A673 (cell line): ENCODE measurements at places on chromosomes 11 and 22.

DNA sequence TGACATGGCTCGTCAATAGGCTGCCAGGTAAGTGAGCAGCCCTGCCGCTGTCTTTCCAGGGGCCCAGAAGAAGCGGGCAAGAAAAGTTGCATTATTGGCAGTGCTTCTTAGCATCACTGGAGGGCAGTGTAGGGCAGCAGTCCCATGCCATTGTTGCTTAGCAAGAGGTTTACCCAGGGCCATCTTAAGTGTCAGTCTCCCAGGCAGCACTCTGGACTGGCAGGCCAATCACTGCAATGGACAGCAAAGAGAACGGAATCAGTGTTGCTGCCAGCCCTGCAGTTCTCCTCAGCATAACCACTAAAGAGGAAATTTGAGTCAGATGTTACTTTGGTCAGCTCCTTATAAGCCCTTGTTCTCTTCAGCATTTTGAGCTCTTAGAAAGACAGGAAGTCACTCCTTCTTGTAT lies 13.4 kb upstream of the GRK2 start:
- H3K27ac ChIP-seq: no peak overlapping the region
- DNase-seq: peak; percentile 67
- H3K4me1 ChIP-seq: no peaks in the 10 kb centered on the region

- DNase-seq: no peak
- peaks cover 10% of the 10 kb centered on the region for H3K4me1 ChIP-seq
- no peaks in the 10 kb centered on the region for H3K27me3 ChIP-seq
- no peak overlapping the region for H3K27ac ChIP-seq
Observed at GRCh38 chr11:63908631-63909401, 8.1 kb downstream of the RCOR2 start.

GRCh38 chr11:31887180-31887579 lies 76.1 kb upstream of the PAX6 start:
- H3K4me1 ChIP-seq: peaks cover 2% of the 10 kb centered on the region
- no peak overlapping the region for H3K27ac ChIP-seq
- H3K4me3 ChIP-seq: no peak overlapping the region
- H3K36me3 ChIP-seq: no peaks in the 10 kb centered on the region
- peaks cover 61% of the 10 kb centered on the region for H3K27me3 ChIP-seq

DNA sequence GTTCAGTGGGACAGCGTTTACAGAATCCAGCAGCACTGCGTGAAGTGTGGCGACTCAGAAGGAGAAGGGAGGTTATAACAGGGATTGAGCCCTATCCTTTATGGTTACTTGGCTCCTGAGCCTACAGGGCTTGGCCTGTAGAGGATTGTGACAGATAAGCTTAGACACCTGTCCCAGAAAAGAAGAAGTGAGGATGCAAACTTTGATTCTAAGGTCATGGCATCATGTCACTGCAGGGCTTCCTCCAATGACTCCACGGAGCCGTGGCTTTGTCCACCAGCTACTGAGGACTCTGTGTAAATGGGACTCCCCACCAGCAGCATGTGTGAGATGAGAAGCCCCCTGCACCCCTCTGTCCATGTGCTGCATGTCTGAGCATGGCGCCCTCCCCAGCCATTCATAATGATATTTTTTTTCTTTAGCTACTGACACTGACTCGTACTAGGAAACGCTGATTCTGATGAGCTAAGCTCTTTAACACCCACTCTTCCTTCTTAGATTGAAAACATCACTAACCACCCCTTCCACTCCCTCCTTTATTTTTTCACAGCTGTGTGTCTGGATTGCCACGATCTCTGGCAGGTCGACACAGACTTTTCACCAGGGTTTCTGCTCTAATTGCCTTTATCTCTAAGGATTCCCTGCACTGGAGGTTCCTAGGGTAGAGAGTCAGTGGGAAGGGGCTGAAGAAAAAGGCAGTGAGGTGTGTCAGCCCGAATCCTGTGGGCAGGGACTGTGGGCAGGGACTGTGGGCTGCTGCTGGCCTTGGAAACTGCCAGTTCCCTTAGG lies 65.5 kb upstream of the TTC12 start:
- DNase-seq: no peak
- no peaks in the 10 kb centered on the region for H3K36me3 ChIP-seq
- no peaks in the 10 kb centered on the region for H3K27me3 ChIP-seq
- H3K4me1 ChIP-seq: peaks cover 6% of the 10 kb centered on the region
- no peak overlapping the region for H3K27ac ChIP-seq
- H3K4me3 ChIP-seq: no peak overlapping the region

DNA sequence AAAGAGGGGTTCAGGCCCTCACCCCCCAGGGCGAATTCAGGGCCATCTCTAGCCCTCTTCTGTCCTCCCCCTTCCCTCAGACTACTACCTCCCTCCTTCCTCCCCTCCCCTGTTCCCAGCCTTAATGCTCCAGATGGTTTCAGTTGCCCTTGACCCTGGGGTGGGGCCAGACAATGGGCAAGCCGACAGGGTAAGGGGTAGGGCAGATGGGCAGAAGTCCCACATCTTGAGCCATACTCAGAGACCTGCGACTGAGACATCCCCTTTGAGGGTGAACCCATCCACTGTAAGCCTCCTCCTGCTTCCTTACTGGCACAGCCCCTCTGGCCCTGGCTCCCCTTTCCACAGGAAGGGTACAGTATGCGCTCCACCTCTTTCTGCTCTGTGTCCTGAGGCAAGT lies 1.9 kb downstream of the RHBDD3 start:
- no peak for DNase-seq
- peak overlapping the region; percentile 81 for H3K4me3 ChIP-seq
- H3K36me3 ChIP-seq: peaks cover 44% of the 10 kb centered on the region
- H3K27me3 ChIP-seq: no peaks in the 10 kb centered on the region

DNA sequence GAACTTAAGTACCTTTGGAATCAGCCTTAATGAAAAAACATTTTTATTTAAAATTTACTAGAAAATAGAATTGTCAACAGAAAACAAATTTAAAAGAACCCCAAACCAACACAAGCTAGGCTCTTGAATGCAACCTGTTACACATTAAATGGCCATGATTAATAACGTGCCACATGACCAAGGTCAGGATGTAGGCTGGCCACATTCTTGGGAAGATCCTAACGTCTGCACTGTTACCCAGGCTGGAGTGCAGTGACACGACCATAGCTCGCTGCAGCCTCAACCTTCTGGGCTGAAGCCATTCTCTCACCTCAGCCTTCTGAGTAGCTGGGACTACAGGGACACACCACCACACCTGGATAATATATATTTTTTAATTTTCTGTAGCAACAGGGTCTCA lies 126.4 kb upstream of the APOA1 start:
- no peak overlapping the region for H3K4me3 ChIP-seq
- H3K27ac ChIP-seq: no peak overlapping the region
- DNase-seq: no peak
- no peaks in the 10 kb centered on the region for H3K27me3 ChIP-seq
- H3K4me1 ChIP-seq: peaks cover 24% of the 10 kb centered on the region

- H3K36me3 ChIP-seq: no peaks in the 10 kb centered on the region
- no peaks in the 10 kb centered on the region for H3K27me3 ChIP-seq
- H3K4me1 ChIP-seq: no peaks in the 10 kb centered on the region
- no peak for DNase-seq
Observed at GRCh38 chr11:93604008-93604660, 57.3 kb upstream of the CEP295 start.

GRCh38 chr11:126624506-126624905 lies 269.0 kb downstream of the ST3GAL4 start:
- no peaks in the 10 kb centered on the region for H3K27me3 ChIP-seq
- H3K27ac ChIP-seq: no peak overlapping the region
- no peak for DNase-seq
- H3K36me3 ChIP-seq: no peaks in the 10 kb centered on the region

DNA sequence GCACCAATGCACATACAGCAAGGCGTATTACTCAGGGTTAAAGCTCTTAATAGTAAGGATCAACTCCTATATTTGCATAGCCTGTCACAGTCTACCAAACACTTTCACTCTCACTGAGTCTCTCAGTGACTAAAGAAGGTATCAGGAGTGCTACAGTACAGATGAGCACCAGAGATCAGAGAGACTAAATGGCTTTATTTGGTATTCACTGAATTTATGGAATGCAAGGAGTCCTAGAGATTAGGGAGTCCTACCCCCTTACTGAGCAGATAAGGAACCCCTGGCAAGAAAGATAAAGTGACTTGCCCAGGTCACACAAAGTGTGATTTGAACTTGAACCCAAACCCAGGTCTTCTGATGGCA lies 396.4 kb upstream of the CCDC90B start:
- H3K27me3 ChIP-seq: no peaks in the 10 kb centered on the region
- H3K4me1 ChIP-seq: peaks cover 64% of the 10 kb centered on the region
- H3K27ac ChIP-seq: peak overlapping the region; percentile 66
- H3K4me3 ChIP-seq: peak overlapping the region; percentile 43
- DNase-seq: no peak
